Endothelial cell (in vitro differentiated cells): ENCODE measurements at places on chromosomes 12 and 14.

DNA sequence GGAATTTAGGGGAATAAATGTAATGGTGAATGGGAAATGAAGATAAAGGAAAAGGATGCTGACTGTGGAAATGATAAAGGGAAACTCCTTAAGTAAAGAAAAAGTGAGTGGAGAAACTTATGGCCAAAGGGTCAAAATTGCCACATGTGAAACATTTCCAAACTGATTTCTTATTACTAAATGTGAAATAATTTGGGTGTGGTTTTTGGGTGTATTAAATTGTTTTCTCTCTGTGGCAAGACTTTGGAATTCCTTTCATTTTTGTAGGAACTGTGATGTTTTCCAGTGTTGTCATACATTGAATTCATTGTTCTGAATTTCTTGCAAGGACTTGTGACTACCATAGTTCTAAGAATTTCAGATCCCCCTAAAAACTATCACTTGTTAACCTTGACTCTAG is 1891.5 kb upstream of the SEL1L start:
- no peak overlapping the region for H3K27ac ChIP-seq
- no peaks in the 10 kb centered on the region for H3K36me3 ChIP-seq
- H3K27me3 ChIP-seq, result no peaks in the 10 kb centered on the region
- DNase-seq, result no peak

GRCh38 chr12:12195516-12195915 is 71.3 kb downstream of the LRP6 start:
- H3K27me3 ChIP-seq, result peaks cover 3% of the 10 kb centered on the region
- DNase-seq, result no peak
- H3K27ac ChIP-seq, result peak overlapping the region; percentile 77
- peak overlapping the region; percentile 6 for H3K4me3 ChIP-seq
- peaks cover 59% of the 10 kb centered on the region for H3K4me1 ChIP-seq

GRCh38 chr14:63908667-63909264 is 56.0 kb downstream of the SYNE2 start:
- H3K27me3 ChIP-seq, result no peaks in the 10 kb centered on the region
- no peak overlapping the region for H3K27ac ChIP-seq
- no peak for DNase-seq
- no peaks in the 10 kb centered on the region for H3K36me3 ChIP-seq
- H3K4me1 ChIP-seq, result peaks cover 4% of the 10 kb centered on the region

DNA sequence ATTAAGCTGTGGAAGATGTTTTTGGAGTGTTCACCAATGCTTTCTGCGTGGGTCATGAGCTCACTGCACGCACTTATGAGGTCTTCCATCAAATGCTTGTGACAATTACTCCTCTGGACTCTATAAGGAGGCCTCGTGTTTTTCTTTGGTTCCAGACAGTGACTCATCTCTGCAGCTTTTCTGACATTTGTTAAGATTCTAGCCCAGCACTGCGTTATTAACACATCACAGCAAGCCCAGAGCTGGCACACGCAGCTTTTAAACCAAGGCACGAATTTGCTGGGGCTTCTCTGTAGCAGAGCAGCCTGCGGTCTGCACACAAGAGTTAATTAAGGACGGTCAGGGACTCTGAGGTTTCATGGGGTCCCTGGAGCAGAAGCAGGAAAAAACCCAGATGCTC is 16.9 kb downstream of the MEG3 start:
- no peak for DNase-seq
- H3K27me3 ChIP-seq, result peaks cover 6% of the 10 kb centered on the region
- H3K27ac ChIP-seq, result no peak overlapping the region
- H3K4me3 ChIP-seq, result no peak overlapping the region

GRCh38 chr12:95262808-95263207 is 45.2 kb downstream of the VEZT start:
- H3K27ac ChIP-seq, result peak overlapping the region; percentile 80
- peaks cover 4% of the 10 kb centered on the region for H3K36me3 ChIP-seq
- no peak overlapping the region for H3K4me3 ChIP-seq
- peak; percentile 49 for DNase-seq
- peaks cover 26% of the 10 kb centered on the region for H3K4me1 ChIP-seq

DNA sequence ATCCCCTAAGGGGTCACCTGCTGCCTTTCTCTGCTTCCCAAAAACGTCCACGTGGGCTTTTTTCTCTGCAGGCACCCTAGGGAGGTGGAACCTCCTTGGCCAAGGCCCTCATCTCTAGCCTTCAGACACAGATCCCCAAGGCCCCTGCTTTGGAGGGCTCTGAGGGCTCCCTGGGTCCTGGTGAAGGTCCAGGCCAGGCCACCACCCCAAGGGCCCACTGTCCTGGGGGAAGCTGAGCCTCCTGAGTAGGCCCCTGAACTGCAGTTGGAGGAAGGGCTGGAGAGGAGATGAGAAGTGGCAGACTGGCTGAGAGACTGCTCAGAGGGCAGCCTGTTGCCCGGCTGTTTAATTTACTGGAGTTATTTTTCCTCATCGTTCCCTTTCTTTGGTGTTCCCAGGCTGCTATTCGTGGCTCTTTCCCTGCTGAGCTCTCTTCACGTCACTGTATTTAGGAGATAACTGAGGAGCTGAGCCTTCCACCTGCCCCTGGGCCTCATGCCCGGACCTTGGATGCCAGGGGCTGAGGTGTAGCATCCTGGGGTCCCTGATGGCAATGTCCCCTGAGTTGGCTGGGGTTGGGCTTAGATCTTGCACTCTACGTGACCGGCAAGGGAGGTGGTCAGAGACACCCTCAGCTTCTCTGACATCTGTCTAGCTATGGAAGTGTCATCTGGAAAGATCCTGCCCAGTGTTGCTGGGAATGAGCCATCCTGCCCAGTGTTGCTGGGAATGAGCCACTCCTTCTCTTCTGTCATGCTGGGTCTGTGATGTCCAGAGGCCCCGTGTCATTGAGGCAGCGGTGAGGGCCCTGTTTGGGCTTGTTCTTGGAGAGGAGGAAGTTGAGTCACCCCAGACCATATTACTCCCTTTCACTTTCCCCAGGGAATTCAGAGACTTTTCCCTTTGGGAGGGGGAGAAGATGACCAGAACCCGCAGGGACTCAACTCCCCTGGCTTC is 139.8 kb downstream of the TSPAN9 start:
- H3K4me1 ChIP-seq, result peaks cover 47% of the 10 kb centered on the region
- no peak overlapping the region for H3K27ac ChIP-seq
- peaks cover 13% of the 10 kb centered on the region for H3K27me3 ChIP-seq
- peaks cover 12% of the 10 kb centered on the region for H3K36me3 ChIP-seq

- no peaks in the 10 kb centered on the region for H3K4me1 ChIP-seq
- H3K27ac ChIP-seq, result no peak overlapping the region
- H3K36me3 ChIP-seq, result no peaks in the 10 kb centered on the region
- no peaks in the 10 kb centered on the region for H3K27me3 ChIP-seq
- no peak for DNase-seq
- H3K4me3 ChIP-seq, result no peak overlapping the region
Observed at GRCh38 chr12:33639975-33640374, 200.4 kb upstream of the SYT10 start.

DNA sequence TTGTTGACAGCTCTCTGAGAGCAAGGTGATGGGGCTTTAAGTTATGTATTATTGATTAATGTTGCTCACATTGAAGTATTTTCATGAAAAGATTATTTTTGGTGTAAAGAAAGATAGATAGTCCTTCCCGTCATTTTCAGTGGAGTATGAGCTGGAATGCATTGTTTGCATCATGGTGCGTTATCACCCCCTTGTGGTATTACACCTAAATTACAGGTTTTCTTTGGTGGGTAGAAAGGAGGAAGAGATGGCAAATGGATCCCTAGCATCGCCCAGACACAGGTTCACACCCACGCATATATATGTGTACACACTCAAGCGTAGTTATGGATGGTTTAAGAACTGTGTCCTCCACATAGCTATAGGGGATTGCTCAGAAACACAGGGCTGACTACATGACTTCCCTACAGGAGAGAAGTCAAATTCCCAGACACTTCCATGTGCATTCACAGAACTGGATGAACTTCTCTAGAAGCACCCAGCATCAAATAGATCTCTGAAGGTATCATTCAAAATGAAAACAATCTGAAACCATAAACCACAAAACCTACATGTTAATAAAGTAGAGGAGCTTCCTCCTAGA is 14.4 kb upstream of the SERPINA10 start:
- DNase-seq, result no peak
- no peaks in the 10 kb centered on the region for H3K4me1 ChIP-seq
- peaks cover 5% of the 10 kb centered on the region for H3K27me3 ChIP-seq
- H3K27ac ChIP-seq, result no peak overlapping the region

- H3K4me3 ChIP-seq, result no peak overlapping the region
- DNase-seq, result no peak
- no peaks in the 10 kb centered on the region for H3K4me1 ChIP-seq
Observed at GRCh38 chr14:95206534-95206933, 49.2 kb upstream of the DICER1 start.

- no peak overlapping the region for H3K27ac ChIP-seq
- DNase-seq, result no peak
- peaks cover 57% of the 10 kb centered on the region for H3K4me1 ChIP-seq
- H3K4me3 ChIP-seq, result peak overlapping the region; percentile 47
Observed at GRCh38 chr12:113093409-113094101, 37.0 kb downstream of the DTX1 start.

DNA sequence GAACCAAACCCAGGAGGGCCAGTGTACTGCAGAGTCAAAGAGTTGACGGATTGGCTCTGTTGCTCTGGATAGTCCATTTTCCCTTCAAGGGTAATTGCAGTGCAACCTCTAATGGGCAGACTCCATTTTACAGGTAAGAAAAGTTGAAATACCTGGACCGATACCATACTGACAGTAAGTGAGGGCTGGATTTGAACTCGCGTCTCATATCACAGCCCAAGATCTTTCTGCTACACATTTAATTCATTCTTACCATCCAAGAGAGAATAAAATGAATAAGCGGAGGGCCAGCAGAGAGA is 356 bp upstream of the ZC3H14 start:
- H3K36me3 ChIP-seq, result peaks cover 10% of the 10 kb centered on the region
- H3K4me1 ChIP-seq, result peaks cover 8% of the 10 kb centered on the region
- no peak for DNase-seq

GRCh38 chr12:129119537-129119936 is 266.3 kb downstream of the GLT1D1 start:
- H3K27me3 ChIP-seq, result peaks cover 5% of the 10 kb centered on the region
- no peak overlapping the region for H3K27ac ChIP-seq
- no peaks in the 10 kb centered on the region for H3K4me1 ChIP-seq
- H3K36me3 ChIP-seq, result peaks cover 6% of the 10 kb centered on the region

GRCh38 chr12:25100194-25101091 is 94.5 kb downstream of the DNAI7 start:
- no peaks in the 10 kb centered on the region for H3K36me3 ChIP-seq
- H3K27me3 ChIP-seq, result no peaks in the 10 kb centered on the region
- no peak overlapping the region for H3K4me3 ChIP-seq

- no peak for DNase-seq
- no peak overlapping the region for H3K4me3 ChIP-seq
- peaks cover 15% of the 10 kb centered on the region for H3K4me1 ChIP-seq
Observed at GRCh38 chr12:57781244-57781643, 1.3 kb upstream of the TSFM start.

DNA sequence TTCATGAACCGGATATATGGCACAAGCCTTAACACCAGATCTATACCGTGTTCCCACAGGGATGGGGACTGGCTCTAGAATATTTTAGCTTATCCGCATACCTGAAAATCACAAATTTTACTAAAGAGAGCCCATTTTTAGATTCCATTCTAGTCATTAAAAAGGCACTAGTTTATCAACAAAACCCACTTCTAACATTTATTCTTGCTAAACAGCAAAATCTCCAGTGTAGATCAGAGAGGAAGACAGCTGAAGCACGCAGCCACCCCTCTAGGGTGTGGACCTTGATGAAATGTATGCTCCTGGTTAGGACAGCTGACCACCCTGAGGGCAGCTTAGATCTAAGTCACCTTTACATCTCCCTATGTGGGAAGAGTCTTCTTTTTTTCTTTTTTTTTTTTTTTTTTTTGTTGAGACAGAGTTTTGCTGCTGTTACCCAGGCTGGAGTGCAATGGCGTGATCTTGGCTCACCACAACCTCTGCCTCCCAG is 62.4 kb downstream of the EID3 start:
- peaks cover 24% of the 10 kb centered on the region for H3K36me3 ChIP-seq
- H3K4me3 ChIP-seq, result no peak overlapping the region
- no peak overlapping the region for H3K27ac ChIP-seq
- H3K4me1 ChIP-seq, result peaks cover 2% of the 10 kb centered on the region
- no peak for DNase-seq

DNA sequence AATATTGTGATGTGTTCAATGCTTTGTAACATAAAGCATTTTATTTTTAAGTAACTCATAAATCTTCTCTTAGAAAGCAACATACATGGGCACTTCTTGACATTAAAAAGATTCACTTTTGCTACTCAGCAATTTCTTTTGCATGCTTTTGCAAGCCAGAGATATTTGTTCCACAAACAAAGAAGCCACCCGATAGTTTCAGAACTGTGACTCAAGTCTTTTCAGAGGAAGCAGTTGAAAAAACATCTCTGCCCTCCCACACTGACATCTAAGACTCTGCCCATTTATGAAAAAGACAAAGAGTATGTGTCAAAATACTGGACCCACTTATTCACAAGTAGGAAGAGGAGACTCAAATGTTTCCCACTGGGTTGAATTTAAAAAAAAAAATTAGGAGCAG is 7.5 kb downstream of the APPL2 start:
- peaks cover 2% of the 10 kb centered on the region for H3K27me3 ChIP-seq
- H3K4me3 ChIP-seq, result no peak overlapping the region
- no peak overlapping the region for H3K27ac ChIP-seq
- peaks cover 25% of the 10 kb centered on the region for H3K36me3 ChIP-seq
- peaks cover 46% of the 10 kb centered on the region for H3K4me1 ChIP-seq
- DNase-seq, result no peak

DNA sequence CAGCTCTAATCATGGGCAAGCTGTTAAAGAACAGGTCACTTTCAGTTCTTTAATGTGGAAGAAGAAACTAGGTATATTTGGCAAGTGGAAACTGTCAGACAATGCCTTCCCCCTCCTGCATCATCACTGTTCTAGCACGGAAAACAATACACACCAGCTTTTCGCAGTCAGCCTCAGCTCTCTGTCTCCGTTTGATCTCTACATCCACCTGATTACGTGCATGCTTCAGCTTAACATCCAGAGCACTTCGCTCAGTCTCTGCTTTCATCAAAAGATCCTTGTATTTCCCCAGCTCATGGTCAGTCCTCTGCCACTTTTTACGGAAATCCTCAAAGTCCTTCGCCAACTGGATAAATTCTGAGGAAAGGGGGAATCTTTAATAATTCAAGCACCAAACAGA is 19.0 kb downstream of the RACGAP1 start:
- H3K27ac ChIP-seq, result no peak overlapping the region

GRCh38 chr12:52949413-52950331 is 754 bp downstream of the KRT18 start:
- H3K27me3 ChIP-seq, result peaks cover 14% of the 10 kb centered on the region
- peak overlapping the region; percentile 97 for H3K27ac ChIP-seq
- H3K4me1 ChIP-seq, result peaks cover 51% of the 10 kb centered on the region
- DNase-seq, result peak; percentile 59

- H3K27ac ChIP-seq, result no peak overlapping the region
- peaks cover 10% of the 10 kb centered on the region for H3K4me1 ChIP-seq
- H3K27me3 ChIP-seq, result no peaks in the 10 kb centered on the region
- peaks cover 4% of the 10 kb centered on the region for H3K36me3 ChIP-seq
- no peak overlapping the region for H3K4me3 ChIP-seq
Observed at GRCh38 chr12:47131011-47131410, 51.3 kb upstream of the AMIGO2 start.

- no peak overlapping the region for H3K27ac ChIP-seq
- no peaks in the 10 kb centered on the region for H3K4me1 ChIP-seq
- DNase-seq, result no peak
- no peak overlapping the region for H3K4me3 ChIP-seq
- peaks cover 2% of the 10 kb centered on the region for H3K27me3 ChIP-seq
- H3K36me3 ChIP-seq, result no peaks in the 10 kb centered on the region
Observed at GRCh38 chr12:93704625-93705024, 27.4 kb downstream of the CRADD start.

- peaks cover 20% of the 10 kb centered on the region for H3K4me1 ChIP-seq
- H3K27ac ChIP-seq, result no peak overlapping the region
- H3K36me3 ChIP-seq, result peaks cover 31% of the 10 kb centered on the region
- peaks cover 7% of the 10 kb centered on the region for H3K27me3 ChIP-seq
- no peak overlapping the region for H3K4me3 ChIP-seq
- DNase-seq, result no peak
Observed at GRCh38 chr12:128798571-128799341, 25.0 kb downstream of the SLC15A4 start.
